ENCODE measurements at places on chromosomes 11 and 22. TPM values are rescaled to one million over a fixed set of nuclear protein-coding genes. Genes with fewer than 3 reads are reported as not detected.

The PAX6 gene
- total RNA-seq = not detected

The POU2AF3 gene
- not detected for total RNA-seq

The RAPSN gene
- total RNA-seq = not detected

The SLC22A8 gene
- not detected for total RNA-seq

The FGF3 gene
- not detected for total RNA-seq

The CDPF1 gene
- 10.0 TPM for total RNA-seq

The ZNRD2 gene
- total RNA-seq = 62.9 TPM

The BDNF gene
- 0.93 TPM for total RNA-seq

The BBS1 gene
- total RNA-seq = 51.6 TPM

The OR2AG2 gene
- not detected for total RNA-seq

The SCARF2 gene
- total RNA-seq = 9.6 TPM

The RBFOX2 gene
- 56.5 TPM for total RNA-seq

The C11orf42 gene
- total RNA-seq = not detected

The CDC45 gene
- 3.9 TPM for total RNA-seq

All from lower leg skin (tissue), 4 donors.